T-cell (primary cell): ENCODE measurements at places on chromosomes 5 and 9. TPM values are rescaled to one million over a fixed set of nuclear protein-coding genes. Genes with fewer than 3 reads are reported as not detected.

The DDX4 gene
- not detected for total RNA-seq

The LHX2 gene
- total RNA-seq: not detected

The IFNB1 gene
- not detected for total RNA-seq

The SPAAR gene
- total RNA-seq: not detected

The TRIM41 gene
- 37.3 TPM for total RNA-seq

The MARVELD2 gene
- 0.43 TPM for total RNA-seq

The RAB14 gene
- total RNA-seq: 49.8 TPM

The TRPM3 gene
- total RNA-seq: not detected

The OR1J2 gene
- total RNA-seq: not detected
